Heart left ventricle (tissue), 16 donors: ENCODE measurements at places on chromosomes 16 and 17. TPM values are rescaled to one million over a fixed set of nuclear protein-coding genes. Genes with fewer than 3 reads are reported as not detected.

The CACNA1H gene
- total RNA-seq: 2.6 TPM

The APOH gene
- not detected for total RNA-seq

The SEZ6L2 gene
- total RNA-seq: 0.87 TPM

DNA sequence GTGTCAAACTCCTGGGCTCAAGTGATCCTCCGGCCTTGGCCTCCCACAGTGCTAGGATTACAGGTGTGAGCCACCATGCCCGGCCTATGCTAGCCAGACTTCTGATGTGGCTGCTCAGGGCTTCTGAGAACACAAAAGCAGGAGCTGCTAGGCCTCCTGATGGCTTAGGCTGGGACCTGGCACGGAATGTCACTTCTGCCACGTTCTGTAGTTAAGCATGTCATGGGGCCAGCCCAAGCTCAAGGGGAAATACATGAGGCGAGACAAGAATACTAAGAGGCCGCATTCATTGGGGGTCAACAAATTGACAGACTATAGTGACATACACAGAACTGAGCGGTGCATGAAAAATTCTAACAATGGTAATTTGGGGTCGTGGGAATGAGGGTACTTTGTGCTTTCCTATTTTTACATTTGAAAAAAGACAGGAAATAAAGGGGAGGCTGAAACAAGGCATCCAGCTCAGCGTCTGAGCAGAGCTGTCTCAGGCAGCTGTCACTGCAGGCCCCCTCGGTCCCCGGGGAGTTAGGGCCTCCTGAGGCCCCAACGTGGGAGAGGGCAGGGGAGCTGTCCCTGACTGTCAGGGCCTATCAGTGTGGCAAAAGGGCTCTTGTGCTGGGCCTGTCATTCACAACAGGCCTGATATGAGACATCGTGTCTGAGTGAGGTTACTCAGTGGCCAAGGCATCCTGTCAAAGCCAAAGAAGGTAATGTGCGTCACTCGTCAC, 26.4 kb downstream of the CFAP20 start:
- H3K36me3 ChIP-seq: no peaks in the 10 kb centered on the region
- no peaks in the 10 kb centered on the region for H3K4me1 ChIP-seq
- DNase-seq: peak; percentile 81

GRCh38 chr17:49913226-49914095, 55.5 kb upstream of the DLX4 start:
- H3K4me3 ChIP-seq: no peak overlapping the region

- H3K4me1 ChIP-seq: peaks cover 5% of the 10 kb centered on the region
- DNase-seq: no peak
- no peak overlapping the region for H3K27ac ChIP-seq
- no peak overlapping the region for H3K4me3 ChIP-seq
- no peaks in the 10 kb centered on the region for H3K36me3 ChIP-seq
Measured at GRCh38 chr17:9402590-9403199, 172.9 kb downstream of the STX8 start.

DNA sequence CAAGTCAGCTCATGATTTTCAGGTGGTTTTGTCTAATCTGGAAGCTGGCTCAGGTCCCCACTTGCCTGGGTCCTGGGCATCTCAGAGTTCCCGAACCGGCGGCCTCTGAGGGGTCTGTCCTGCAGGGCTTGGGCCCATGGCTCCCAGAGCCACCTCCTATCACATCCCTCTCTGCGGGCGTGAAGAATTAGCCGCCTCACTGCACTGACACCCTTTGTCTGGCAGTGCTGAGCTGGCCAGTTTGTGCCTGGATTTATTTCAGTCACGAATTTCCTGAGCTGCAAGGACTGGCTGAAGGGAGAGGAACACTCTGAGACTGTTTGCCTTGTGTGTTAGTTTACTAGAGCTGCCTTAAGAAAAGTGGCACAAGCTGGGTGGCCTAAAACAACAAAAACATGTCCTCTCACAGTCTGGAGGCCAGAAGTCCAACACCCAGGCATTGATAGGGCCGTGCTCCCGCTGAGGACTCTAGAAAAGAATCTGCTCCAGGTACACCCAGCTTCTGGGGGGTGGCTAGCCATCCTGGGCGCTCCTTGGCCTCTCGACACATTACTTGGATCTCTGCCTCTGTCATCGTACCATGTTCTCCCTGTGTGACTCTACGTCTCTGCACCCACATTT, 217.5 kb upstream of the DYNLRB2 start:
- H3K36me3 ChIP-seq: no peaks in the 10 kb centered on the region
- H3K4me1 ChIP-seq: no peaks in the 10 kb centered on the region
- no peak for DNase-seq
- no peak overlapping the region for H3K27ac ChIP-seq

DNA sequence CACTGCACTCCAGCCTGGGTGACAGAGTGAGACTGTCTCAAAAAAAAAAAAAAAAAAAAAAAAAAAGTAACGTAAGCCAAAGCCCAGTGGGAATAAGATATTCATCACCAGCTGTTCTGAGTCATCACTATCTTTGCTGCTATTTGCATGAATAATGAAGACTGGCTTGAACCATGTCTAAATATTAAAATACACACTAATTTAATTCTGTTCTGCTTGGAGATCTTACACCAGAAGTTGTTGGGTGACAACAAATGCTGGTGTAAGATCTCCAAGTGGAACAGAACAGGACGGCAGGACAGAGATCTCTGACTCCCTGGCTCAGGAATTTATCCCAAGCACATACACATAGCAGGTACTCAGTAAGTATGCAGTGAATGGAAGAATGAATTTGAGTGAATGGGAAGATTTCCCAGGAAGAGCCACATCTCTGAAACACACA, 19.6 kb downstream of the DNAH17 start:
- DNase-seq: no peak
- no peaks in the 10 kb centered on the region for H3K36me3 ChIP-seq
- H3K4me1 ChIP-seq: no peaks in the 10 kb centered on the region
- no peak overlapping the region for H3K4me3 ChIP-seq
- no peak overlapping the region for H3K27ac ChIP-seq

DNA sequence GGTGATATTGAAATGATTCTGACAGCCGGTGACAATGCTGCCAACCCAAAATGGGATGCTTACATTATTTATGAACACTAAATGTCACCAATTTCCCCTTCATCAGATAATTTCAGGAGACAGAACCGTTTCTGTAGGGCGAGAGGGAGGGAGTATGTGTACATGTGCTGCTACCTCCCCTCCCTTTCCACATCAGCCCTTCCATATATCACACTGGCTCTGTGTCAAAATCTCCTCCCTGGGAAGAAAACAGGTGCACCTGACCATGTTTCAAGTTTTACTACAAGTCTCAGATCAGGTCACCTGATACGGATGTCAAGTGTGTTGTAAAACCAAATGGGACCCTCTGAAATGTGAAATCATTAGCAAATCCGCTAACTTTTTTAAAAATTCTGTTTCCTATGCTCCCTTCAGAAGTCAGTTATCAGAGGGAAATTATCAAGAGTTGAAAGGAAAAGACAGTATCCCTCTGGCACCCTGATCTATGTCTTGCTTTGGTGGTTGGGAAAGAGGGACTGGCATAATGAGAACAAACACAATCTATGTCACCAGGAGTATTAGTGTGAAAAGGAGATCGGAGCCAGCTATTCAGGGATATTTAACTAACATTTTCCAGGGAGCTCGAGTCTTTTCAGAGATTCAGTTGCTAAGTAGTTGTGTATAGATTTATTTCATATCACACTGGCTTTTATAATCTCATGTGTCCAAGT, 1002.3 kb upstream of the CDH8 start:
- H3K27ac ChIP-seq: no peak overlapping the region
- no peaks in the 10 kb centered on the region for H3K27me3 ChIP-seq
- no peaks in the 10 kb centered on the region for H3K4me1 ChIP-seq
- no peak overlapping the region for H3K4me3 ChIP-seq

- H3K27me3 ChIP-seq: no peaks in the 10 kb centered on the region
- no peak overlapping the region for H3K4me3 ChIP-seq
- no peaks in the 10 kb centered on the region for H3K4me1 ChIP-seq
- no peak overlapping the region for H3K27ac ChIP-seq
- DNase-seq: no peak
Measured at GRCh38 chr17:44084131-44084538, 13.6 kb downstream of the G6PC3 start.

- no peak overlapping the region for H3K4me3 ChIP-seq
- H3K27ac ChIP-seq: no peak overlapping the region
- peaks cover 12% of the 10 kb centered on the region for H3K4me1 ChIP-seq
Measured at GRCh38 chr17:8464941-8465340, 29.3 kb downstream of the NDEL1 start.
